IMR-90 (cell line): ENCODE measurements at places on chromosomes 7 and 10. TPM values are rescaled to one million over a fixed set of nuclear protein-coding genes. Genes with fewer than 3 reads are reported as not detected.
A peak's percentile ranks its signal among the peaks of the same experiment; 100 is the strongest.

GRCh38 chr7:53542157-53542556, 506.7 kb downstream of the POM121L12 start:
- no peaks in the 10 kb centered on the region for H3K36me3 ChIP-seq
- no peaks in the 10 kb centered on the region for H3K27me3 ChIP-seq
- no peak overlapping the region for H3K27ac ChIP-seq
- H3K4me3 ChIP-seq, result no peak overlapping the region
- H3K4me1 ChIP-seq, result no peaks in the 10 kb centered on the region

DNA sequence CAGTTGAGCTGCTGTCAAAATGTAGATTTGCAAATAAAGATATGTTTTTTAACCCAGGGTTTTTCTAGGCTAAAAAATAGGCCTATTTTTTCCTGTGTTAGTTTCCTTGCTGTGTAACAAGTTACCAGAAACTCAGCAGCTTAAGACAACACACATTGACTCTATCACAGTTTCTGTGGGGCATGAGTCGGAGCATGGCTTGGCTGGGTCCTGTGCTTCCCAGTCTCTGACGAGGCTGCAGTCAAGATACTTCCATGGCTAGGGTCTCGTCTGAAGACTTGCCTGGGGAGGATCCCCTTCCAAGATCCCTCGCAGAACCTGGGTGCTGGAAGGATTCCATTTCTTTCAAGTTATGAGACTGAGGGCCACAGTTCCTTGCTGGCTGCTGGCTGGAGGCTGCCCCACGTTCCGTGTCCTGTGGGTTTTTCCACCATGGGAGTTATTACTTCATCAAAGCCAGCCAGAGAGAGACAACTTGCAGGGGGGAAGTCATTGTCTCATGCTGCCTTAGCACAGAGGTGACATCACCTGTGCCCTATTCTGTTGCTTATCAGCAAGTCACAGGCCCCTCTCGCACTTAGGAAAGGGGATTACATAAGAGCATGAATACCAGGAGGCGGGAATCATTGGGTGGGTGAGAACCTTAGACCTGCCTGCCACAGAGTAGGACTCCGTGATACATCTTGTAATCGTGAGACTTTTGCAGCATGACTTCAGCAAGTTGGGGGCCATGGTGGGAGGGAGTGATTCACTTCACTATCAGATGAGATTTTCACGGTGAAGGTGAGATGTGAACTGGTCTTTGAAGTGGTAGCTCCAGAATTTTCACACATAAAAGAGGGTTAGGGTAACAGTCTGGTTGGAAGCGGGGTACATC, 77.9 kb downstream of the CCNY start:
- H3K27ac ChIP-seq, result no peak overlapping the region
- DNase-seq, result peak; percentile 54
- peaks cover 35% of the 10 kb centered on the region for H3K4me1 ChIP-seq
- H3K36me3 ChIP-seq, result no peaks in the 10 kb centered on the region
- no peaks in the 10 kb centered on the region for H3K27me3 ChIP-seq
- no peak overlapping the region for H3K4me3 ChIP-seq

GRCh38 chr7:78543976-78544375, 745.4 kb downstream of the PHTF2 start:
- no peaks in the 10 kb centered on the region for H3K36me3 ChIP-seq
- no peak overlapping the region for H3K27ac ChIP-seq
- DNase-seq, result no peak
- H3K4me3 ChIP-seq, result no peak overlapping the region

DNA sequence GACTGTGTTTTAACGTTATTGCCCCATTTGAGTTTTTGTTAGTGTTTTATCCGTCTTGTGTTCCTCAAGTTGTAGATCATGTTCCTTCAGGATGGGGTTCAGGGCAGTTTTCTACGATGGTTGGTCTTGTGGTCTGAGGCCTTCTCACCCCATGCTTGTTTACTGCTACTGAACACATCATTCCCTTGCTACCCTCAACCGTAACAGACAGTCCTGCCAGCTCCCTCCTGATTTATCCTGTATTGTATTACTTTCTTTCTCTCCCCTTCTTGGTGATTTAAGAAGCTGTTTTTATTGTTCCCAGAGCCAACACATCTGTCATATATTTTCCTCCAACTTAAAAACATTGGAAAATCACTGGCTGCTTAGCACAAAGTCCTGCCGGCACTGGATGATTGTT, 719.8 kb downstream of the INHBA start:
- H3K27me3 ChIP-seq, result no peaks in the 10 kb centered on the region
- H3K4me1 ChIP-seq, result peaks cover 8% of the 10 kb centered on the region
- no peak overlapping the region for H3K27ac ChIP-seq
- H3K4me3 ChIP-seq, result no peak overlapping the region
- DNase-seq, result no peak
- H3K36me3 ChIP-seq, result no peaks in the 10 kb centered on the region

GRCh38 chr7:131224996-131225395, 102.7 kb upstream of the MKLN1 start:
- H3K4me1 ChIP-seq, result peaks cover 4% of the 10 kb centered on the region
- H3K36me3 ChIP-seq, result no peaks in the 10 kb centered on the region
- DNase-seq, result no peak
- no peak overlapping the region for H3K4me3 ChIP-seq
- no peak overlapping the region for H3K27ac ChIP-seq
- no peaks in the 10 kb centered on the region for H3K27me3 ChIP-seq

GRCh38 chr10:99623919-99624318, 3.7 kb upstream of the SLC25A28 start:
- H3K36me3 ChIP-seq, result no peaks in the 10 kb centered on the region
- no peaks in the 10 kb centered on the region for H3K27me3 ChIP-seq
- H3K4me1 ChIP-seq, result no peaks in the 10 kb centered on the region
- H3K4me3 ChIP-seq, result no peak overlapping the region
- no peak for DNase-seq

DNA sequence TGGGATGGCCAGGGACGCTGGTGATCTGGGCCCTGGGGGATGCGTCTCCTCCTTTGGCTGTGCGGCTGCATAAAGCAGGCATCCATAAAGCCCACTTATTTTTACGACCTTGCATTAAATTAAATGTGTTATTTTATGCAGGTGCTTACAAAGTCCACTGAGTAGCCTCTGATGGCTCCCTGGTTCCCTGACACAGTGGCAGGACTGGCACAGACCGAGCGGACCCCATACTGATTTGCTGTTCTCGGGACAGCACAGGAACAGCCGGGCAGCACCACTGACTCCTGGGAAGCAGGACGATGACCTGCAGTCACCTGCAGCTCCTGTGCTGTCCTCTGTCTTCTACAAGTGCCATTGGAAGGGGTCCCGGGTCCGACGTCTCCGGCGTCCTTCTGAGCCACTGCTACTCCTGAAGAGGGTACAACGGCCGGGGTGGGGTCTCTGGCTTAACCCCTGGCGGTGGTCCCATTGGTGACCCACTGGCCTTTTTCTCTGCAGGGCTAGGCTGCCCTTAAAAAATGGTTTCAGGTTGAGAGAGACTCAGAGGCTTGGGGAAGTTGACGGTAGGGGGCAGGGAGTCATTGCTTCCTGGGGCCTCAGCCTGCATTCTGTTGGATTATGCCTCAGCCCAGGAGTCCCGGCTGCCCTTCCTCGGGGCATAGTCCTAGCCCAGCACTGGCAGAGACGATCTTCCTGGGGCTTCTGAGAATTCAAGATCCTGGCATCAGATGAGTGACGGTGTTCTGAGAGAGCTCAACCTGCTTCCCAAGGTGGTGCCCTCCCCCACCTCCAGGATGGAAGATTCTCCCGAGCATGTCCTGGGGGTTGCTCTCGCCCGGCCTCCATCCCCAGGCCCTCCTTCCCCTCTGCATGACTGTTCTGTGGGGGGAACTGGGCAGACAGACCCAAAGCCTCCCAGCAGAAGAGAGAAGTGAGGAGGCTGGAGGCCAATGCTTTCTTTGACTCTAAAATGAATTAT, 330.1 kb downstream of the ADARB2 start:
- no peaks in the 10 kb centered on the region for H3K27me3 ChIP-seq
- H3K4me3 ChIP-seq, result no peak overlapping the region
- no peaks in the 10 kb centered on the region for H3K4me1 ChIP-seq
- H3K36me3 ChIP-seq, result no peaks in the 10 kb centered on the region

DNA sequence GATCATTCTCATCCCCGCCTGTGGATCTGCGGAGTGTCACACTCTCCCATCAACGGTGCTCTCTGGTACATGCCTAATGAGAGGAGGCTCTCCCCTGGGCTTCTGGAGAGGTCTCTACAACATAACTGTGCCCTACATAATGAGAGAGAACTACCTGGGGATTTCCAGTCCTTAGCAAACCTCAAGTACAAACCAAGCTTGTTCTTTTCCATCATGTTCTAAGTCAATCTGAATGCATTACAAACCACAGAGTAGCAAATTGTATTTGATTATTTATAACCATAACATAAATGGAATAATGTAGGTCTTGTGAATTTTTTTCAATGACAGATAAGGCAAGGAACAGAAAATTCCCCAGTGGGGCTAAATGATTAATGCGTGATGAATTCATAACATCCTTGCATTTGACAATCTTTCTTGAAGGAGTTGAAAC, 412.4 kb upstream of the NRP1 start:
- no peaks in the 10 kb centered on the region for H3K4me1 ChIP-seq
- H3K4me3 ChIP-seq, result no peak overlapping the region
- no peaks in the 10 kb centered on the region for H3K36me3 ChIP-seq
- H3K27ac ChIP-seq, result no peak overlapping the region
- peak; percentile 66 for DNase-seq

GRCh38 chr10:125607689-125608290, 75.2 kb downstream of the TEX36 start:
- no peaks in the 10 kb centered on the region for H3K27me3 ChIP-seq
- H3K4me1 ChIP-seq, result no peaks in the 10 kb centered on the region
- DNase-seq, result no peak
- no peaks in the 10 kb centered on the region for H3K36me3 ChIP-seq

DNA sequence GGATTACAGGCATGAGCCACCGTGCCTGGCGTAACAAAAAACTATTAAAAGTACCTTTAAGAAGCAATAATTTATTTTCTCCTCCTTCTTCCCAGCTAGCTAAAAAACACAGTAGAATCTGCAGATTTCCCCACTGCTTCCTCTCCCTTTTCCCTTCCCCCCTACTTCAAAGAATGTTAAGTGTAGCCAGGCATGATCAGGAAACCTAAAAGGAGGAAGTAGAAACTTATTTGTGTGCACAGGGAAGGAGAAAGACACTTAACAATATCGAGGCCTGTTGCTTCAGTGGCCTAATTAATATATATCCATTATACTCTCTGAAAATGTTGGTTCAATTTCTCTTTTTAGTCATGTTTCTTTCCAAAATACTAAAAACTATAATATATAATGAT, 127.7 kb downstream of the NRBF2 start:
- H3K36me3 ChIP-seq, result peaks cover 2% of the 10 kb centered on the region; the same call in 1 of the 2 replicates
- H3K27ac ChIP-seq, result no peak overlapping the region
- DNase-seq, result no peak
- H3K4me3 ChIP-seq, result no peak overlapping the region
- H3K27me3 ChIP-seq, result no peaks in the 10 kb centered on the region
- H3K4me1 ChIP-seq, result peaks cover 10% of the 10 kb centered on the region; the same call in 1 of the 2 replicates

DNA sequence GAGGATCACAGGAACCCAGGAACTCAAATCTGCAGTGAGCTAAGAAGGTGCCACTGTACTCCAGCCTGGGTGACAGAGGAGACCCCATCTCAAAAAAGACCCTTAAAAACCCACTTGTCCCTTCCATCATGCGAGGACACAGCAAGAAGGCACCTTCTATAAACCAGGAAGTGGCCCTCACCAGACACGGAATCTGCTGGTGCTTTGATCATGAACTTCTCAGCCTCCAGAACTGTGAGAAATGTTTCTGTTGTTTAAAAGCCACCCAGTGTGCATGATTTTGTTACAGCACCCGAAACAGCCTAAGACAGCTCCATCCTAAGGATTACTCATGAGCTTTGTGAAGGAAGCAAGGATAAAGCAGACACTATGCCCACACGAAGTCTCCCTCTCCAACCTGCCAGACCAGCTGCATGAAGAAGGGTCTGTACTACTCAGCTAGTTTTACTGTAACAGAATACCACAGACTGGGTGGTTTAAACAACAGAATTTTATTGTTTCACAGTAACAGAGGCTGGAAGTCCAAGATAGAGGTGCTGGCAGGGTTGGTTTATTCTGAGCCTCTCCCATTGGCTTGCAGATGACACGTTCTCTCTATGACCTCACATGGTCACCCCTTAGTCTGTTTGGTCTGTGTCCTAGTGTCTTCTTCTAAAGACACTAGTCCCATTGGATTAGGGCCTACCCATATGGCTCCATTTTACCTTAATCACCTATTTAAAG, 13.7 kb downstream of the VIM start:
- H3K27ac ChIP-seq, result no peak overlapping the region
- no peaks in the 10 kb centered on the region; the same call in 1 of the 2 replicates for H3K36me3 ChIP-seq
- no peak for DNase-seq
- peaks cover 12% of the 10 kb centered on the region for H3K4me1 ChIP-seq

GRCh38 chr7:131288450-131288849, 39.2 kb upstream of the MKLN1 start:
- no peaks in the 10 kb centered on the region for H3K36me3 ChIP-seq
- H3K4me3 ChIP-seq, result no peak overlapping the region
- H3K4me1 ChIP-seq, result peaks cover 3% of the 10 kb centered on the region
- no peak for DNase-seq

GRCh38 chr7:121428855-121429489, 32.9 kb upstream of the FAM3C start:
- H3K4me1 ChIP-seq, result peaks cover 2% of the 10 kb centered on the region; the same call in 1 of the 2 replicates
- H3K27me3 ChIP-seq, result peaks cover 2% of the 10 kb centered on the region
- H3K27ac ChIP-seq, result no peak overlapping the region
- DNase-seq, result peak; percentile 10
- no peak overlapping the region for H3K4me3 ChIP-seq

DNA sequence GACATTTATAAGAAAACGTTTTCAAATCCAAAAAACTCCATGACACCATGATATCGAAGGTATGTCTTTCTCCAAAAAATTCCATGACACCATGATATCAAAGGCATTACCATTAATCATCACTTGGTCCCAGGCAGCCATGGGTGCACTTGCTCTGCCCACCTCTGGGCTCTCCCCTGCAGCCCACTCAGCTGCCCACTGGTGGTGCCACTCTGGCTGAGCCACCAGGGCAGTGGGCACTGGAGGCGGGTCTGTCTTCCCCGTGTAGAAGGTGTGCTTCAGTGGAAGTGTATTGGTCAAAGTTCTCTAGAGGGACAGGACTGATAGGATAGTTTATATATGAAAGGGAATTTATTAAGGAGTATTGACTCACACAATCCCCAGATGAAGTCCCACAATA, 240.4 kb downstream of the KLF6 start:
- no peaks in the 10 kb centered on the region for H3K27me3 ChIP-seq
- no peak for DNase-seq
- H3K36me3 ChIP-seq, result no peaks in the 10 kb centered on the region
- no peak overlapping the region for H3K4me3 ChIP-seq
- H3K4me1 ChIP-seq, result peaks cover 18% of the 10 kb centered on the region

- H3K4me3 ChIP-seq, result no peak overlapping the region
- no peaks in the 10 kb centered on the region for H3K36me3 ChIP-seq
- DNase-seq, result no peak
- H3K27me3 ChIP-seq, result peaks cover 2% of the 10 kb centered on the region
- no peak overlapping the region for H3K27ac ChIP-seq
These were observed 156.1 kb downstream of the SEMA3E start for GRCh38 chr7:83492802-83493201.

KNDC1 gene
- total RNA-seq, result 0.18 and 0.56 TPM in 2 replicates

PIK3AP1 gene
- total RNA-seq, result under 0.01 and 0.28 TPM in 2 replicates

ACSL5 gene
- total RNA-seq, result 1.1 and 1.3 TPM in 2 replicates

CRPPA gene
- total RNA-seq, result 1.3 and 2.5 TPM in 2 replicates

IMPDH1 gene
- total RNA-seq, result 45.3 and 49.5 TPM in 2 replicates

DCLRE1A gene
- 6.3 and 7.8 TPM in 2 replicates for total RNA-seq
